Hepatocyte (in vitro differentiated cells): ENCODE measurements at places on chromosomes 13 and 19.

- no peak for DNase-seq
These were observed 9.3 kb downstream of the ZNF582 start for GRCh38 chr19:56383826-56384605.

GRCh38 chr19:19750842-19751790 is 18.2 kb upstream of the ZNF14 start:
- no peak for DNase-seq

DNA sequence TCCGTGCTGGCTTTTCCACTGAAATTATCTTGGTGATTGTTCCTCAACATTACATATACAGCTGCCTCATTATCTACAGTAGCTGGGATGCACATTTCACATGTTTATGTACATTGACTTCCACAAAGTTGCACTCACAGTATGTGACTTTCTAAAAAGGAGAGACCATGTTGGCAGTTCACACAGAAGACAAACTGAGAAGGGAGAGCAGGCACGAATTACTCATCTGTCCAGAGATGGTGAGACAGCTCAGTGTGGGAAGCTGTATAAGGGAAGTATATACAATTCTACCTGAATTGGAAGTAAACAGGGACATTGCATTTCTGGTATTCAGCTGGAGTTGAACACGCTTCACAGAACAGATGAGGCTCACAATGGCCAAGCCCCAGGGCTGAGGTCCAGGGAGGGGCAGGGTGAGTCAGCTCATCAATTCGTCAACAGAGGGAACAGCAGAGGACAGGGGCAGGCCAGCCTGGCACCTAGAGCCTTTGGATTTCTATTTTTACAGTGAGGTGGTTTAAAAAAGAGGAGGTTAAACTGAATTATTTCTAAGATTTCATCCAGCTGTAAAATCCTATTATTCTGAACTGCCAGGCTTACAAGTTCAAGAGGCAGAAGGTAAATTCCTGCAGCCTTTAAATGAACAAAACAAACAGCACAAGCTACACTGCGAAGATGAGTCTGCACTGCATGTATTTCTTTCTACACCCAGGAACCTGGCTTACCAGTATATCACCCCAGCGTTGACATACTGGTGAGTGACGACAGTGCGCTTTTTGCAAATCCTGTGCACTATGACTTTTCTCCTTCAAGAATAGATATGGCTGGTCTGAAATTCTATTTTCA is 9.8 kb downstream of the PARP4 start:
- DNase-seq, result peak; percentile 48

GRCh38 chr13:27226991-27227390 is 24.4 kb upstream of the RPL21 start:
- DNase-seq, result no peak

DNA sequence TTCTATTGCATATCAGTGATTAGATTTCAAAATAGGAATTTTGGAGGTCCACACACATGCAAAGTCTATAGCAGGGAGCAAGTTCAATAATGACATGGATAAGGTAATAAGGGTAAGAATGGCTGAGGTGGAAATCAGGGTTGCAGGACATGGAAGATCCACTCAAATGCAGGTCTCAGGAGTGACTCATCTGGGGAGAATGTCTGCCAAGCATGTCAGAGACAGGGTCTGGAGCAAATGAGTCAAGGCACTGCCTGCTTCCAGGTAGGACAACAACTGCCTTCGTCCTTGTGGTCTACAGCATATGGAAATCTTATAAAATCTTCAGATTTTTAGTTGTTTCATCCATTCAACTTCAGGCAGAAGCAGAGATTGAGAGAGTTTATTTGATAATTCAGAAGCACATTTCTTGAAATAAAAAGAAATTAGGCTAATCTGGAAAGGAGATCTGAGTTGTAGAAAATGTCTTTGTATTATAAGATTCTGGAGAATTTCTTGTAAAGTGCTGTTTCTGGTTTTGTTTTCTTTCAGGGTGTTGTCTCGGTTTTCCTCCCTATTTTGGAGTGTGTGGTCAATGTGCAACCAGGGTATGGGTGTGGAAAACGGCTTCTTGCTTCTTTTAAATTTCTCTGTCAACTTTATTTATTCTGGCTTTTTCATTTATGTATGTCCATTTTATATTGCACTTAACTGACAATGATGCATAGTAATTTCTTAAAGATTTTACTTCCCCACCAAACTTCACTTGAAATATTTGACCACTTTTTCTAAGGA is 748.8 kb downstream of the LIG4 start:
- DNase-seq, result peak; percentile 63

GRCh38 chr13:113933901-113934300 is 40.0 kb downstream of the C13orf46 start:
- DNase-seq, result no peak

GRCh38 chr13:98505217-98505616 is 71.7 kb downstream of the STK24 start:
- DNase-seq, result no peak

DNA sequence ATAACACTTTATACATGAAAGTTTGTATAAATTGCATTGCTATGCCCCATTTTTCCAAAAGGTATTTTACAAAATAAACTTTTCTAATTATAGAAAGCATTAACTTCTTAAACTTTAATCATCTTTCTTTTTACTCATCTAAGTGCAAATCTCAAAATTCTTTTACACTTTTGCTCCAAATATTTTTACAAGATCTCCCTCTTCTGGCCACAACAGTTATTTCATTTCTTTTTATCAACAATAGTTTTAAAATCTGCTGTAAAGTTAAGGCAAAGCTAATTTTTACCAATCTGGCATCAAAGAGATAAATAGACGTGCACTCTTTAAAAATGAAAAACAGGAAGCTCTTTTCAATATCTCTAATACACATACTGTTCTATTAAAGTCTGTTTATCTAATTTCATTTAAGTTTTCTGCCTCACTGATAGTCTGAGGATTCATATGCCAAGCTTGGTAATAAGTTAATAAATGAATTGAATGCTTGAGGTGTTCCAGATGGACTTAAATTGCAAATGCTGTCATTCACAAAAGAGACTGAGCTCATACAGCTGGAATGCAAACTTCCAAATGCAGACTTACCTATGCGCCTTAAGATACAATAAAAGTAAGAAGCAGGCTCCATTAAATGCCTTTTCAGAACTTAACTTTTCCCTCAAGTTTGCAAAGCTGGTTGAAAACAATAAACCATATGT is 583.0 kb upstream of the ATXN8OS start:
- no peak for DNase-seq

DNA sequence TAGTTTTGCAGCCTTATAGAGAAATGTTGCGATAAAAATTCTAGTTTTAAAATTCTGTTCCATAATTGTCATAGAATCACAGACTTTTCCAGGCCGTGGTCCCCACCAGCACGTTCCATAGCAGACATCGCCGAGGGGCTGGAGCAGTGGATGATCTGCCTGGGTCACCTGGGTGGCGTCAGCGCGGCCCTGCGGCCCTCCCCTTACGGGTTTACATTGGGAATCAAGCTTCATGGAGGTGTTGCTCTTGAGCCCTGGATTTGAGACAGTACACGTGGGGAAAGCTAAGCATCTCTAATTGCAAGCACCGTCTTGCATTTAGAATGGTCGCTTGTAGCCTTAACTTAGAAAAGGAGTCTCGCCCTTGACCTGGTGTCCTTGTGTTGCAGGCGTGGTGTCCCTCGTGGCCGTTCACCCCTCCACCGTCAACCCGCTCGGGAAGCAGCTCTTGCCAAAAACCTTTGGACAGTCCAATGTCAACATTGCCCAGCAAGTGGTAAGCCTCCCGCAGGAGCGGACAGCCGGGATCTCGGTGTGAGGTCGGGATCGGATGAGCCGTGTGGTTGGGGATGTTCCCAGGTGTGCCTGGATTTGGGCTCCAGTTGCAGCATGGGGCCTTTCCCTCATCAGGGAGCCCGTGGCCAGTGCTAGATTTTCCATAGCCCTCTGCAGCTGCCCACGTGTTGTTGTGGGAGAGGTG is 35.1 kb downstream of the ATP4B start:
- no peak for DNase-seq

GRCh38 chr19:7340959-7341837 is 7.5 kb upstream of the ARHGEF18 start:
- DNase-seq, result peak; percentile 84
